ENCODE measurements at places on chromosomes 5 and 9.

GRCh38 chr9:114465906-114466900, 39.1 kb downstream of the WHRN start:
- no peak overlapping the region for H3K27ac ChIP-seq
- no peak for DNase-seq
- H3K4me1 ChIP-seq = no peaks in the 10 kb centered on the region
- no peaks in the 10 kb centered on the region for H3K27me3 ChIP-seq

- H3K4me3 ChIP-seq = no peak overlapping the region
- no peaks in the 10 kb centered on the region for H3K4me1 ChIP-seq
- no peak overlapping the region for H3K27ac ChIP-seq
These were observed 334.6 kb downstream of the MED10 start for GRCh38 chr5:6043491-6044310.

DNA sequence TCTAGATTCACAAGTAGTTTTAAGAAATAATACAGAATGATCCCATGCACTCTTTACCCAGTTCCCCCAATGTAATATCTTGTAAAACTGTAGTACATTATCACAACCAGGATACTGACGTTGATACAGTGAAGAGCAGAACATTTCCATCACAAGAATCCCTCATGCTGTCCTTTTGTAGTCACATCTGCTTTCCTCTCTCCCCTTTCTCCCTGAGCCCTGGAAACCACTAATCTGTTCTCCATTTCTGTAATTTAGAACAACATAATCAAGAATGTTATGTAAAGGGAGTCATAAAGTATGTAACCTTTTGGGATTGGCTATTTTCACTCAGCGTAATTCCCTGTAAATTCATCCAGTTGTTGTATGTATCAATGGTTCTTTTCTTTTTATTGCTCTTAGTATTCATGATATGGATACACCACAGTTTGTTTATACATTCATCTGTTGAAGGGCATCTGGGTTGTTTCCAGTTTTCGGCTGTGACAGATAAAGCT, 61.1 kb downstream of the ERCC6L2 start:
- H3K4me1 ChIP-seq = no peaks in the 10 kb centered on the region
- H3K36me3 ChIP-seq = no peaks in the 10 kb centered on the region
- H3K4me3 ChIP-seq = no peak overlapping the region
- no peak for DNase-seq
- H3K27me3 ChIP-seq = no peaks in the 10 kb centered on the region

DNA sequence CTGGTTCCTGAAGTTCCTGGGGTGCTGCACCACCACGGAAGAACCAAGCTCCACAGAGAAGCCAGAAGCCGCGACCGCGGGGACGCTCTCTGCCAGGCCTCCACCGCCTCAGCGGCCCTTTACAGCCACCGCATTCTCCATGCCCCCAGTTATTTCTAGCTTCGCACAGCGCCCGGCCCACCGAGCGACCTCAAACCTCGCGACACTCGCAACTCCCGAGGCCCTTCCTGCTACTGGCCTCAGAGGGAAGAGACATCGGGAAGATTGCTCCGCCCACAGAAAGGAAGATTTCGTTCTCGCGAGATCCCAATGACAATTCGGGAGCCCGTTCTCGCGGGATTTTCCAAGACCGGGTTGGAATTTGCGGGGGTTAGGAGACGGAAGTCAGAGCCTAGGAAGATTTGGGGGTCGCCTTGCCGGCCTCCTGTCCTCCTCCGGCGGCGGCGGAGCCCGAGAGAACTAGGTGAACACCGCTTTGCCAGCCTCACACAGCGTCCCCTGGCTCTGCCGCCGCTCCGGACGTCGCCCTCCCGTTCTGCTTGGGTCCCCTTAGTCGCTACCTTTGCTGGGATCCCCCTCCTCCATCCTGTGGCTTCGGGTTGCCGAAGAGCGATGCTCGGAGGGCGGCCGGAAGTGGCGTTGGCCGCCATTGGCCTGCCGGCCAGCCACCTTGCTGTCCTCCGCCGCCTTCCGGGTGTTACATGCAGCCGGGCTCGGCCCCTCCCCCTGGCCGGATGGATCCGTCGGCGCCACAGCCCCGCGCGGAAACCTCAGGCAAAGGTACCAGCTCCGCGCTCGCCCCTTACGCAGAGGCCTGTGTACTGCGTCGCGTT, at the start of gene ERCC6L2:
Gene ERCC6L2 (plus strand): TSS at position 387 of the 833 bp plus-strand sequence. CDS start 348 bp downstream, at position 735.
- H3K4me3 ChIP-seq = no peak within 1 kb of the TSS
- no peak within 1 kb of the TSS for H3K27ac ChIP-seq
- no peaks in the 10 kb centered on the region for H3K27me3 ChIP-seq
- H3K4me1 ChIP-seq = peaks cover 8% of the 10 kb centered on the region
- no peaks in the 10 kb centered on the region for H3K36me3 ChIP-seq

GRCh38 chr5:75617736-75618352, 6.6 kb downstream of the ANKDD1B start:
- no peak overlapping the region for H3K27ac ChIP-seq
- H3K36me3 ChIP-seq = no peaks in the 10 kb centered on the region
- H3K4me3 ChIP-seq = no peak overlapping the region
- DNase-seq = no peak
